NCI-H2171 treated with DMSO at 0.1 percent for 48 hours (cell line): ENCODE measurements at places on chromosomes 2 and 18.

DNA sequence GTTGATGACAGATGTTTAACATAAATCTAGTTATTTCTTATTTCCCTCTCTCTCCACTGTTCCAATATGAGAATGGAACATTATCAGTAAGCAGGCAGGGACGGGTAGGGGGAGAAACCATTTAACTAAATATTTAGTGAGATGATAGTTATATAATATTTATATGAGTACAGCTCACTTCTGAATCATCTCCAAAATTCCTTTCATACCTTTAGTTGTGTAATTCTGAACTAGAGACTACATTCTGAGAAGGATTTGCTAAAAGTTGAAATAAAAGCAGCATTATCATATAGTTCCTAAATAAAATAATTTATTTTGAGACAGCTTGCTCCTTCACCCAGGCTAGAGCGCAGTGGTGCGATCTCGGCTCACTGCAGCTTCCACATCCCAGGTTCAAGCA, 41.4 kb downstream of the B4GALT6 start:
- no peak for DNase-seq

DNA sequence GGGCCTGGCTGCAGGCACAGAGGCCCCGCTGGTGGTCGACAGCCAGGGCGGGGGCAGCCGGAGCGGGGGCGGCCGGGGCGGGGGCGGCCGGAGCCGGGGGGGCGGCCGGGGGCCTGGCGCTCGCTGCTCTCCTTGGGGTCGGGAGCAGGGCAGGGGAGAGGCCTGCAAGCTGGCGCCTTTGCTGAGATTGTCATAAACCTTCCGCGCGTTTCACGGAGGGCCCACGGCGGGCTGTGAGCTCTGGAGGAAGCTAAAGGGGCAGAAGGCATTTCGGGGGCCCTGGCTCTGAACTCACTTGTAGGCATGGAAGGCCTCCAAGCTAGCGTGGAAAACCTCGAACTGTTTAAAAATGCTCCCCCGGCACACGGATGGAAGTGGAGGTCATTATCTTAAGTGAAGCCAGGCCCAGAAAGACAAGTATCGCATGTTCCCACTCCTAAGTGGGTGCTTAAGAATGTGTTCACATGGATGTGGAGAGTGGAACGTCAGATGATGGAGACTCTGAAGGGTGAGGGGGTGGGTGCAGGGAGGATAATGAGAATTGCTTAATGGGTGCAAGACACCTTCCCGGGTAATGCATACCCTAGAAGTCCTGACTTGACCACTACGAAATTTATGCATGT, 629 bp downstream of the PRELID3A start:
- peak; percentile 47 for DNase-seq

- peak; percentile 83 for DNase-seq
Observed at GRCh38 chr2:219402665-219403515, 15.2 kb upstream of the DNPEP start.

GRCh38 chr2:177673602-177674595, 281.3 kb downstream of the AGPS start:
- DNase-seq: no peak
